ENCODE measurements at places on chromosomes 16 and 17.

DNA sequence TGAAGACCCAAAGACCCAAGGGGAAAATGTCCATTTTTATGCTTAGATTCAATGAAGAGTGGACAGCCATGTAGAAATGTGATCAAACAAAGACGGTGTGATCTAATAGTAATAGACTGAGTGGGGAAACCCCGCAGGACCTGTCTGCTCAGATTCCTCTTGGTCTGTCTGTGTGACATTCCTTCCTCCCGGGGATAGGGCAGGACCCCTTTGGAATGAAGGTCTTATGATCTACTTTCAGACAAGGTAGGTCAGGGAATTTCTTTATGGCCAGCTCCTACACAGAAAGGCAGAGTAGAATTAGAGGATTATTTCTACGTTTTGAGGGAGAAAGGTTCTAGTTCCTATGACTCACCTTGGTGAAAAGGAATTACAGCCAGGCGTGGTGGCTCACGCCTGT lies 267.6 kb downstream of the STX8 start:
- peak; percentile 37 for DNase-seq

- DNase-seq = no peak
These were observed 63.5 kb downstream of the CRISPLD2 start for GRCh38 chr16:84883301-84883700.

DNA sequence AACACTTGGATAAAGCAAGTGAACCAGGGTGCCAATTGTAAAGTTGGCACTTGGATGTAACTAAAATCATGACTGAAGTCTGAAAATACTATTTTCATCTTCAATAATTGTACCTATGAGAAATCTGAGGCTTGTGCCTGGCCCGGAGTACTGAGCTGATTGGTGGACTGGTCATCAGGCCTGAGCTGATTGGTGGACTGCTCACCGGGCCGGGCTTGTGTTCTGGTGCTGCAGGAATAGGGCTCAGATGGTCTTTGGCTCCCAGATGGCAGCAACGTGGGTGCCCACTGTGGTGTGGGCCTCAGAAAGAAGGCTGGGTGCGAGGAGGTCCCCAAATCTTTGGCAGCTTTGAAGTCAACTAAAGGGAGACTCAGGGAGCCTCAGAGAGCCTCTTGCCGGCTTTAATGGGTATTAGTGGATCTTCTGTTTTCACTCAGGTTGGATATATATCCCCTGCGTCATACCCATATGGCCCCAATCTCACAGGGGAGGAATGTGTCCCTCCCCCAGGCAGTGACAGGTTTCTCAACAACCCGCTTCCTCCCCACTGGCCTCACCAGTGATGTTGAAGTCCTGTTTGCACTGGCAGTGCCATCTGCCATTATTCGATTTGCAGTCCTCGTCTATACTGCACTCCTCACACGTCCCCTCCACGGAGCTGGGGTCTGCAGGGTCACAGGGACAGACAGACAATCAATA lies 4.7 kb downstream of the UMOD start:
- DNase-seq = no peak

DNA sequence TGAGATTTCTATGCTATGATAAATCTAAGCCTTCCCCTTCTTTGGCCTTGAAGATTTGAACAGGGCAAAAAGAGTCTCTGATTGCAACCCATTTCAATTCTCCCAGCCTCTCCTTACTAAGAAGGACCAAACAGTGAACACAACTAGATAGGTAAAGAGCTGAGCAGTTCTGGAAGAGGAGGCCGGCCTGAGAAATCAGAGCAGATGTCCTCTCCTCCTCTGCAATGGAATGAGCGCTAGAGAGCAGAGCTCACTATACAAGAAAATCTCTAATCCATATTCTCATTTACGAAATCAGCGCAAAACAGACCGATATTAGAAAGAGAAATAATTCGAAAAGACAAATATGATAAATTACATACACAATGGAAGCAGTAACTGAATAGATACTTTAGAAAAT lies 124.2 kb downstream of the CDK5R1 start:
- DNase-seq = no peak

DNA sequence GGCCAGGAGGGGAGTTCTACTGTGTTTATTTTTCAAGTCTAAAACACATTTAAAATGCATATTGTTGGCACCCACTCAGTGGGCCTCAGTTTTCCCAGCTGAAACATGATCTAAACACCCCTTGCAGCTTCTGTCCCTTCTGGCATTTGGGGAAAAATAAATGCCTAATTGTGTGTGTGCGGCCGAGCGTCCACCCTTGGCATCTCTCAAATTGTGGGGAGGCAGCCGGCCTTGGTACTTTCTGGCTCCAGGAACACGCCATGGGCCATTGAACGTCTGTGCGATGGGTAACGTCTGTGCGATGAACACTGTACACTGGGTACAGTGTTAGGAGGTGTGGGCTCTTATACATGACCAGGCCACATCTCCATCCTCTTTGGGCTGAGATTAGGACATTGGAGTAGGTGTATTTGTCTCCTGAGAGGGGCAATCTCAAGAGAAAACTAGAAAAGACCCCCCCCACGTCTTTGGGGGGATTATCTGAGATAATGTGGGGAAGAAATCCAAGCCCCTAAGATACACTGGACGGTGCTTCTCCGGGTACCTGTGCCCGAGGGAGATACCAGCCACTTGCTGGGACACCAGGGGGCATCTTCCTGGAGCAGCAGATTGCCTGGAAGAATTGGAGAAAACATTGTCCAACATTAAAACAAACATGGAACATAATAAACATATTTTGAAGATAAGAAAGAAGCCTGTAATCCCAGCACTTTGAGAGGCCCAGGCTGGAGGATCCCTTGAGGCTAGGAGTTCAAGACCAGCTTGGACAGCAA lies 54.9 kb downstream of the RAB11FIP4 start:
- no peak for DNase-seq

DNA sequence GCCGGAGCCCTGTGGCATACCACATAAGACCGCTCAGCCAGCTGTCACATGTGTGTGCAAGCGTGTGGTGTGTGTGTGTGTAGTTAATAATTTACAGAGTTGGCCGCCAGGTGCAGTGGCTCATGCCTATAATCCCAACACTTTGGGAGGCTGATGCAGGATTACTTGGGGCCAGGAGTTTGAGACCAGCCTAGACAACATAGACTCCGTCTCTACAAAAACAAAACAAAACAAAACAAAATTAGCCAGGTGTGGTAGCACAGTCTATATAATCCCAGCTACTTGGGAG lies 20.4 kb downstream of the SOCS1 start:
- DNase-seq = no peak

- no peak for DNase-seq
These were observed 35.9 kb downstream of the SRL start for GRCh38 chr16:4205971-4206370.

DNA sequence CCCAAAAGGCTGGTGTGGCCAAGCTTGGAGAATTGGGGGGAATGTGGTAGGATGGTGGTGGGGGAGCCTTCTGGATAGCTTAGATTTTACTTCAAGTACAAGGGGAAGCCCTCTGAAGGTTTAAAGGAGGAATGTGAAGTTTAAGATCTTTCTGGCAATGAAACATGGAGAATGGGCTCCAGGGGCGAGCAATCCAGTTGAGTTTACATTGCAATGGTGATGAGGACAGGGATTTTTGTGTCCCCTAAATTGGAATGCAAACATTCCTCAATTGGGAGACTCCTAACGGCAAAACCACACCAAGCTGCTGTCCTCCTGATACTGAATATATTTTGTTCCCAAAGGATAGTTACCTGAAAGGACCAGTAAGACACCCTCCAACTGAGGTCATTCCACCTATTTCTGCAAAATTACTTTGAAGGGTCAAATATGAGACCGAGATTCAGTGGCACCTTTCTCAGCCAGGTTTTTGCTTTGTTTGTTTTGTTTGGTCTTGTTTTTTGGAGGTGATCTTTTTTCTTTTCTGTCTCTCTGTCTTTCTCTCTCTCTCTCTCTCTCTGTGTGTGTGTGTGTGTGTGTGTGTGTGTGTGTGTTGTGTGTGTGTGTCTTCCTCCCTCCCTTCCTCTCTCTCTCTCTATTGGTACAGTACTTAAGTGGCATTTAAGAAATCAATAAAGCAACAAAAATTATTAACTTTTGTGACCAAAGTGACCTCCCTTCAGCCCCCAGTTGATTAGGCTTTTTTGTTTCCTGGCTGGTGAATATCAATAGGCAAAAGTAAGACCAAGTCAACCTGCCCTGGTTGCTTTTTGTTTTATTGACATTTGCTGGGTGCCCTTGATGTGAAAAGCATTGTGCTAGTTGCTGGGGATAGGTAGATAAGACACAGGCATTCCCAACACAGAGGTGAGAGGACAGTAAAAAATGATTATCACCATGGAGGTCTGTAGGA lies 16.4 kb upstream of the TAT start:
- no peak for DNase-seq

DNA sequence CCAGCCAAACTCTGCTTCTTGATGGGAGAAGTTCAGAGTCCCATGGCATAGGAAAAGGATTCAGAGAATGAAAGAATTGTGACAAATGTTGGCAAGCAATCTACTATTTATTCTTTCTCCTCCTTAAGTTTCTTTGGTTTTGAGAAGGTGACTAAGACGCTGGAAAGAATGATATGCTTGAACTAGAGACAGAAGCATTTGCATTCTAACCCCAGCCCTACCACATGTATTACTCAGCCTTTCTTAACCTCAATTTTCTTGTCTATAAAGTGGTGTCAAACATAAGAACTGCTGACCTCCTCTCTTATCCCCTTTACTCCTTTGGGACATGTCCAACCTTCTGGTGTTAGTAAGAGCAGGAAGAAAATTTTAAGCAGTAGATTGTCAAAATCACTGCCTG lies 124.7 kb downstream of the HS3ST2 start:
- DNase-seq = no peak

DNA sequence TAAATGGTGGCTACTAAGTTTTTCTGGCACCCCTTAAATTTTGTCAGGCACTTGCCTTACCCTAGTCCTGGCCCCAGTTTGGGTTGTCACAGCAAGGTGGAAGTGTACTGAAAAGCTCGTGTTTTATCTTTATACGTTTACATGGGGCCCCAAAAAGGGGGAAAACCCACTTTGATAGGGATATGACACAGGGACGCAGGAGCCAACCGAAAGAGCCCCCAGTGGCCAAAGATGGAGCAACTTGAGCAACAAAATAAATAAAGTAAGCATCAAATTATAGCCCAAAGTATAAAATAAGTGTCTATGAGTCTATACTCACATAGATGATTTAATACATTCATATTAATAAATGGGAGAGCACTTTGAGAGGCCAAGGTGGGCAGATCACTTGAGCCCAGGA lies 5.0 kb upstream of the CETP start:
- DNase-seq = peak; percentile 29

DNA sequence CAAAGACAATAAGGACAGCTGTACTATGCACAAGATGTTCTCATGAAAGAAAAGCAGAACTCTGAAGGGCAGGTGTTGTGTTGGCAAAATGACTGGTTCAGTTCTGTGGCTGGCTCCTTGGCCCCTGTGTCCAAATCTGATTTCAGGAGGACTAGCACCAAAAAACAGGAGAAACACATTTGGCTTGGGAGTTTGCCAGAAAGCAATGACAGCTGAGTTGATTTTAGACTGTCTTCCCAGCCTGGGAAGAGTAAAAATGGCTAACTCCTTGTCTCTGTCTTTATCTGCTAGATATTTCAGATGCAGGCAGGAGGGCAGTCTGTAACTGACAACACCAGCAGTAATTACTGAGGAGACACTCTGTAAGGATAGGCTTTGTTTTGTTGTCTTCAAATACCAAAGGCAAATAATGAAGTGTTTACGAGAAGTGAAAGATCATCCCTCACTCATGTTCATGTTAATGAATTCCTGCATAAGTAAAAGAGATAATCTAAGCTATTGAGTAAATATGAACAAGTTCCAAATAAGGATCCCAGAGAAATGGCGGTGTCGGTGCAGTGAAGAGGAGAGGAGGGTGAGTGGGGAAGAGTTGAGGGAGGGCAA lies 989.0 kb downstream of the CDH11 start:
- DNase-seq = no peak

DNA sequence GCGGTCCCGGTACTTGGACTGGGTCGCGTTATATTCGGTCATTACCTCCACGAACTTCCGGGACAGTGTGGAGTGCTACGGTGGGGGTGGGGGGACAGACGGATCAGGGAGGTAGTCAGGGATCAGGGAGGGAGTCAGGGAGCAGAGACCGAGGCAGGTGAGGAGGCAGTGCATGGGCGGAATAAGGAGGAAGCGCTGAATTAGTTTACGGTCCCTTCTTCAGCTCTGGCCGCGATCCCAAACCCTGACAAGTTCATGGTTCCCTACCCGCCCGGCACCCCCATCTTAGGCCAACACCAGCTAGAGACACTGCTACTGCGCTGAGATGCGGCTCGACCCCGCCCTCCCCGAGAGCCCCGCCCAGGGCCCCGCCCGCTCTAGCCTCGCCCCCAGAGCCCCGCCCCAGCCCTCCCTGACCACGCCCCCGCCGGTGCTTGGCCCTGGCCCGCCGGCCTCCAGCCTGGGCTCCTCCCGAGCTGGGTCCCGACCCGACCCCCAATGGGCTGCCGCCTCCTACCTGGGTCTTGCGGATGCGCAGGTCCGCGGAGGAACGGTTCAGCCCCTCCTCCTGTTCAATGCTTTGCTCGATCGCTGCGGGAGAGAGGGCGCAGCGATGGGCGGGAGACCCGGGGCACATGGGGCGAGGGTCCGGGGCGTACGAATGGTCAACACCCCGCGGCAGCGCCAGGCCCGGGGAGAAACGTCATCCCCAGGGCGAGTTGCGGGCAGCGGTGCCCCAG lies 12.1 kb downstream of the HSD3B7 start:
- peak; percentile 93 for DNase-seq

DNA sequence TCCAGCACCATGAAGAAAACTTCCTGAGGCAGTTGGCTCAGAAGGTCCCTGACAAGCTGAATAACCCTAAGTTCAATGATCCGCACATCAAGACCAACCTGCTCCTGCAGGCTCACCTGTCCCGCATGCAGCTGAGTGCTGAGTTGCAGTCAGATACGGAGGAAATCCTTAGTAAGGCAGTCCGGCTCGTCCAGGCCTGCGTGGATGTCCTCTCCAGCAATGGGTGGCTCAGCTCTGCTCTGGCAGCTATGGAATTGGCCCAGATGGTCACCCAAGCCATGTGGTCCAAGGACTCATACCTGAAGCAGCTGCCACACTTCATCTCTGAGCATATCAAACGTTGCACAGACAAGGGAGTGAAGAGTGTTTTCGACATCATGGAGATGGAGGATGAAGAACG lies 88.4 kb upstream of the SMURF2 start:
- no peak for DNase-seq

- DNase-seq = no peak
These were observed 3.6 kb downstream of the SLC43A2 start for GRCh38 chr17:1625053-1625452.

GRCh38 chr16:86117756-86118155 lies 218.8 kb downstream of the IRF8 start:
- no peak for DNase-seq

DNA sequence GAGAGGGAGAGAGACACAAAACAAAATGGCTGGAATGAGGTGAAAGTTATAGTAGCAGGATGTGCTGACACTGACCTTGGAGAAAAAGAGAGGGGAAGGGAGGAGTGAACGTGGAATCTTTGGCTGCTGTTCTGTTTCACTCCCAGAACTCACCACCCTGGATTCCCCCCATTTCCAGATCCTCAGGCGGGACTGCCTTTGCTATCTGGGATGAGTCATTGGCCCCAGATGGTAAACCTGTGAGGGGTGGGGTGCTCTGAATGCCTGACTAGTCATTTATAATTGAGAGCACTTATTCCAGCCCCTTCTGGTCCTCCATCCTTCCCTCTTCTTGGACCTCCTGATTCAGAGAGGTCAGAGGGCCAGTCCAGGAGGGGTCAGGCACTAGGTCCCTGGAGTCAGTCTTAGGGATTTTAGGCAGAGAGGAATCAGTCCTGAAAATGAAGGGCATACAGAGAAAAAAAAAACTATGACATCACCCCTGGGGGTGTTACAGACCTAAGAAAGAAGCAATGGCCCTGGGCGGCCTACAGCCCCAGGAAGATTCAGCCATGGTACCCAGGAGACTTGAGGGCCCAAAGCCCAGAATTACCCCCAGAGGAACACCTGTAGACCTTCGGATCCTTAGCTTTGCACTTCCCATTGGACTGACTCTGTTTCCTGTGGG lies 2.2 kb upstream of the ZG16 start:
- no peak for DNase-seq
